ENCODE measurements at places on chromosomes 2 and 18.
A peak's percentile ranks its signal among the peaks of the same experiment; 100 is the strongest.

DNA sequence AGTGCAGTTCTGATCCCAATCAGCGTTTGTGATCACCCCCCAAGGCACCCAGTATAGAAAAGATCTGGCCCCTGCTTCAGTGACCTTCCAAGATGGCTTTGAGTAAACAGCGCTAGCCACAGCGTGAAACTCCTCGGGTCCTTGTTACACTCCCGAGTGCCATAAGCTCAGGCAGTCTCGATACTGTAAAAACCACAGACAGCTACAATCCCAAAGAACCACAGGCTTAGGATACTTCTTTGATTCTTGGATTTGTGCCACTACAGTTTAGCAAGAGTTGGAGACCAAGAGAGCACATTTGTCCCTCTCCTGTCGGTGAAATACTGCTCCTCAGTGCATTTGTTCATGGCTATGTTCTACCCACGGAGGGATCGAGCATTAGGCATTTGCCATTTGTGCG, 352.5 kb upstream of the ZNF521 start:
- no peak for DNase-seq

DNA sequence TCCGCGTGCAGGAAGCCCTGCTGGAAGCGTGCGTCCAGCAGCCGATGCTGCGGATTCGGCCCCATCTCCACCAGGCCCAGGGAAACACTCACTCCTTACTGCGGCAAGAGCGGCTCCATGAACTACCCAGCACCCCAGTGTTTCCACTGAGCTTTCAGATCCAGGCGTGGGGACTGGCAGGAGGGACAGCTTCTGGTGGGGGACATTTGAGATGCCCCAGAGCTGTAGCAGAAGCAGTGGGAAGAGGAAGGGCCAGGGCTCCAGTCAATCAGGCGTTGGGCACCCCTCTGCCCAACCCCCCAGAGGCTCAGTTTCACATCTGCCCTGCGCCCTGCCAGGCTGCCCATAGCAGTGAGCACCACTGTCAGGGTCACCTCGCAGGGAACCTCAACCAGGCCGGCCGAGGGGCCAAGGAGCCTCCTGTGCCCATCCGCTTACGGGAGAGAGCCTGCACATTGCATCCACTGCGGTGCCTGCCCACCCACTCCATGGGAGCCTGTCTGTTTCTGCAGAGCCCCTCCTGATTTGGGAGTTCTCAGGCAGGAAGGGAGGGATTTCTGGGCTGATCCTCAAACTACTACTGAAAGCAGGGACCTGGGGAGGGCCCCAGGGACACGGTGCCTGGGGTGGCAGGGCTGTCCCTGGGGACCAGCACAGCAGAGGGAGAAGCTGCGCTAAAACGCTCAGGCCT, 4.6 kb downstream of the AGXT start:
- DNase-seq = no peak

DNA sequence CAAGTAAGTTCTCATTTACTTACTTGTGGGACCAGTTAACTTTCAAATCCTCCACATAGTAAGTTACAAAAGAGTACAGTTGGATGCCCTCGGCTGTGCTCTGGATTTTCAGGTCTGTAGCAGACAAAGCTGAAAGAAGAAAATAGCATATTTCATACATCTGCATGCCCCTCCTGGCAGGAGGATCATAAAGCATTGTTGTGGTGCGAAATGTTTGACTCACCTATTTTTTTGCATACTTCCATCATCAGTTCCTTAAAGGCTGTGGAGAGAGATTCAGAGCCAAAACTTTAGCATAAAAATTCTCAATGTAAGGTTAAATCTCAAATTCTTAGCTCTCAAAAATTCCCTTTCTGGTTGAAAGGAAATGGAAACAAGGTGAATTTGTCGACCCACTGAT, 70.8 kb upstream of the LPIN2 start:
- no peak for DNase-seq

DNA sequence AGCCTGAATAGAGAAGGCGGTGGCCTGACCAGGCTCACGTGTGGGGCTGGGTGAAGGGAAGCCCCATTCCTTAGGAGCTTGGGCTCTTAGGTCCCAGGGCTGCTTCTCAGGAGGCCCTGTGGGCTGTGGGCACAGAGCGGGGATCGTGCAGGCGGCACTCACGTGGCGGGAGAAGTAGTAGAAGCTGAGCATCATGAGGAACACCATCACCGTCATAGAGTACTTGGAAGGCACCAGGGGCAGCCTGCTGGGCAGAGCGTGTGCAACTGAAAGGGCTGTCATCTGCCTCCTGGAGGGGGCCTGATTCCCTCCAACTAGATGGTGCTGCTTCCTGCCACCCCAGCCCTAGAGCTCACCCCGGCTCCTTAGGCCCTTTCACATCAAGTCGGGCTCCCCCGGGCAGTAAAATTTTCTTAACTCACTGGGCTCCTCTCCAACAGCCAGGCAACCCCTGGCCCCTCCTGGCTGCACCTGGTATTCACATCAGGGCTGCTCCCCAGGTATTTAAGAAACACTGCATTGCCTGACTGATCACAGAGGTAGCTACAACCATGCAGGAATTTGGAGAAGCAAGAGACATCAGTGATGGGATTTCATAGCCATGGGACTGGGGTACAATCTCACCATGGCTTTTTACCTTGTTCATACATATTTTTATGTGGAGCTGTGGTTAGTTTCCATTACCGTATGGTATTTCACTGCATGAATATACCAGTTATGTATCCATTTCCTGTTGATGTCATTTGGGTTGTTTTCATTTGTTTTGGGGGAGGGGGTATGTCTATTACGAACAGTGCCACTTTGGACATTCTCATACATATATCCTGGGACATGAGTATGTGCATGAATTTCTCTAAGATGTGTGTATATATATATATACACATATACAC, 32.9 kb downstream of the CENPO start:
- no peak for DNase-seq

DNA sequence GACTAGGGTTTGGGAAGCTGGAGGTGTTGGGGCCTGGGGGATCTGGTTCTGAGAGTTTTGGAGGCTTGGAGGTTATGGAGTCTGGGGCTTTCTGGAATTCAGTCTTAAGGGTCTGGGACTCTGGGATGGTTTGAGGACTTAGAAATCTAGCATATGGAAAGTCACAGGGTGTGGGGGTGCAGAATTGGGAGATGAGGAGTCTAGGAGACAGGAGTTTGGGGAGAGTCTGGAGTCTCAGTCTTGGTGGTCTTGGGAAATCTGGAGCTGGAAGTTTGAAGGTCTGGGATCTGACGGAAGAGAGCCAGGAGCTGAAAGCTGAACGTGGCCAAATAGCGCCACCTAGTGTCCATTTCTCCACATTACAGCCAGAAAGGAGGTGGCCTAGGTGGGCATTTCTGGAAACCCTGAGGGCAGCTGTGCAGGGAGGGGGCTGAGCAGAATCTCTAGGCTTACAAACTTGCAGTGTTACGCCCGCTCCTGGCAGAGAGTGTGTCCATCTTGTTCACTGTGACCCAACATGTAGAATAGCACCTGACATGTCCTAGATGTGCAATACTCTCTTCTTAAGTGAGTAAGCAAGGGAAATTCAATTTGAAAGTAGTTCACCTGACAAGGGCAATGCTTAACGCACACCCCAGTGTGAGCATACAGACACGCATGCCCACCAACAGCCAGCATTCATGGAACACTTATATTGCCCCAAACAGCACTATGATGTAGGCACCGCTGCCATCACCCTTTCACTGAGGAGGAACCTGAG, 204.8 kb downstream of the TFCP2L1 start:
- peak; percentile 53 for DNase-seq

- DNase-seq = no peak
These were observed 157.9 kb downstream of the ANKRD44 start for GRCh38 chr2:197152451-197153228.

Measured in NCI-H1092 treated with DMSO at 0.1 percent for 48 hours (cell line).